ENCODE measurements at places on chromosomes 4 and X. TPM values are rescaled to one million over a fixed set of nuclear protein-coding genes. Genes with fewer than 3 reads are reported as not detected.

ANXA3 gene
- not detected for total RNA-seq

CSAG1 gene
- not detected for total RNA-seq

TAB3 gene
- 33.5 TPM for total RNA-seq

L1CAM gene
- total RNA-seq: 2.1 TPM

RIPPLY1 gene
- total RNA-seq: not detected

GNRHR gene
- total RNA-seq: not detected

NUDT11 gene
- 0.27 TPM for total RNA-seq

AMBN gene
- total RNA-seq: not detected

FRG2 gene
- not detected for total RNA-seq

GABRQ gene
- total RNA-seq: not detected

LNX1 gene
- not detected for total RNA-seq

TECRL gene
- not detected for total RNA-seq

EDA gene
- total RNA-seq: 2.4 TPM

GRCh38 chr4:103482893-103483292 is 236.9 kb downstream of the TACR3 start:
- no peak for DNase-seq

GRCh38 chr4:106898621-106899230 is 137.4 kb downstream of the DKK2 start:
- DNase-seq: no peak

DNA sequence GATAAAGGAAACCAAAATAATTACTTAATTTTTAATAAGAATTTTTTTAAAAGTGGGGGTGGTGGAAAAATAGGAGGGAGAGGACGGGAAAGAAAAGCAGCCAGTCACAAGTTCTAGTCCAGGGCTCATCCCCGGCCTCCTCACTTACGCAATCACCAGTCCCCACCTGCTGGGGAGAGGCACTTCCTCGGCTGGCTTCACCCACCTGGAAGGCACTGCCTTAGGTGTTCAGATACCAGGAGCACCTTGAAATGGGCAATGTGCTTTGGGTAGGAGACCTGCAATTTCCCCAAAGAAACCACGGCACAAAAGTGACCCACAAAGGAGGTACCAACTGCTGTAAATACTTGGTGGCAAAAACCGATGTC is 23.8 kb downstream of the AFAP1 start:
- DNase-seq: no peak

DNA sequence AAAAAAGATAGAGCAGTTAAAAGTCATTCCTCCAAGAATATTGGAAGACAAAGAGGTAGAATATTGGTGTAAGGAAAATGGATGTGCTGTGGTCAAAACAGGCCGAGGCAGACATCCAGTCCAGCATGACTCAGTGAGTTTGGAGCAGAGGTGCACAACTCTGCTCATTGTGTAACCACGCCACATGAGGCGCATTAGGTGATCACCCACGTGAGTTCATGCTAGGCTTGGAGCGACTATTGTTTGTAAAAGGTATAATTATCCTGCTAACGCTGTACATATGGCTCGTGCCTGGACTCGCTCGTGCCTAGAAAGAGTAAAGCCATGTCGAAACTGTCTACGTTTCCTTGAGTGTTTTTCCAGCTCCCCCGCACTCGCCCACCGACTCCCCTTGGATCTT is 23.9 kb downstream of the C4orf54 start:
- no peak for DNase-seq

GRCh38 chr4:57099363-57099762 is 10.8 kb downstream of the IGFBP7 start:
- no peak for DNase-seq

DNA sequence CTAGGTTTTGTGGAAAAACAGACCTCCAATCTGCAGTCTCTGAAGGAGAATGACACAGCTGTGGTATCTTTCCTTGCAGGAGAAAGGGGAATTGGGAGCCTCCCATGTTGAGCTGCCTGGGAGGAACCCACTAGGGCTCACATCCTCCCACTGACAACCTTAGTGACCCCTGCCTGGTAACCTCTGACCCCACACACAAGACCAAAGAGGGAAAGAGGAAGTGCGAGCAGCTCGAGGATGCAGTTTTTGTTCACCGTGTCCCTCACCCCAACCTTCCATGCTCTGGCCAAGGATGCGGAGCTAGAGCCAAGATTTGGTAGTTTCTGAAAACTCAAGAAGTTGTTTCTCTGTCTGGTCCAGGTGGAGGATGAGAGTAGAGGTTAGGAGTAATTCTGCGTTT is 5.4 kb upstream of the ZXDA start:
- DNase-seq: no peak

DNA sequence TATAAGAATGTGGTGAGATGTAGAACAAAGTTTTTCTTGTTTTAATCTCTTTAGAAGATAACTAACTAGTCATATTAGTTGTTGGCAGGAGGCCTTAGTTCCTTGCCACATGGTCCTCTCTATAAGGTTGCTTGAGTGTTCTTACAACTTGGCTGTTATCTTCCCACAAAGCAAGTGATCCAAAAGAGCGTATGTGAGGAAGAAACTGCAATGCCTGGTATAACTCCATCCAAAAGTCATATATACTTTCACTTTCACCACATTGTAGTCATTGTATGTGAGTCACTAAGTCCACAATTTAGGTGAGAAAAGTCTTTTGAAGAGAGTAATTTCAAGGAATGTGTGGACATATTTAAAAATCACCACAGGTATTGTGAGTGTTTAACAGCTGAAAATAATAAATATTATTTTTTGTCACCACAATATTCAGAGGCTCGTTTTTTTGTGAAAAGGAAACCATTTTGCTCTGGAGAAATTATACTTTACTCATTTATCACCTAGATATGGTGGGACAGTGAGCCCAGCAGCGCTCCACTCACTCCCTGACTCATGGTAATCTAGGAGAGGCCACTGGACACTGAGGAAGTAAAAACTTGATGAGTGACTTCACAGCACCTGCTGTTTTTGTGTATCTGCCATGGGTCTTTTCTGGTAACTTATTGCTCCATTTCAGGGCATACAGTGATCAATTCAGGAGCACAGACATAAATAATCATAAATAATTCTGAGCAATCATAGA is 369.4 kb upstream of the NDST3 start:
- no peak for DNase-seq

DNA sequence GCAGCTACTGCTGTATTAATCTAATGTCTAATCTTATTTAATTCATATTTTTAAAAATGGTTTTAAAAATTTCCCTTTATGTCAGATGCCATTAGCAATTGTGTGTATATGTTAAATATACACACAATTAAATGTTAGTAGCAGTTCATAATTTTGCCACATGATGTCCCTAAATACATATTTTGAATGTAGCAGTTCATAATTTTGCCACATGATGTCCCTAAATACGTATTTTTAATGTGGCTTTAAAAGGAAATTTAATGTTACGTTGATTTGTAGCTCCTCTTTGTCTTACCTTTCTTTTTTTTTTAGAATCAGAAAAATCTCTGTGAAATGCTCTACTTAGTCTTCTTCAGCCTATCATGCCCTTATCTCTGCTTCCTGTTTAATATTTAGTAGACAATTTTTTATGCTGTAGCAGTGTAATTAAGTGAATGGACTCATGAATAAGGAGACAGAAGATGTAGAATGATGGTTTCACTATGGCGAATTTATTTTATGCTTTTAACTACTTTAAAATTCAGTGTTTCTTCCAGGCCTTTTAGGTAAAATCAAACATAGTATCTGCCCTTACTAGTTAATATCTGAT is 26.1 kb downstream of the RBM46 start:
- DNase-seq: peak; percentile 32

DNA sequence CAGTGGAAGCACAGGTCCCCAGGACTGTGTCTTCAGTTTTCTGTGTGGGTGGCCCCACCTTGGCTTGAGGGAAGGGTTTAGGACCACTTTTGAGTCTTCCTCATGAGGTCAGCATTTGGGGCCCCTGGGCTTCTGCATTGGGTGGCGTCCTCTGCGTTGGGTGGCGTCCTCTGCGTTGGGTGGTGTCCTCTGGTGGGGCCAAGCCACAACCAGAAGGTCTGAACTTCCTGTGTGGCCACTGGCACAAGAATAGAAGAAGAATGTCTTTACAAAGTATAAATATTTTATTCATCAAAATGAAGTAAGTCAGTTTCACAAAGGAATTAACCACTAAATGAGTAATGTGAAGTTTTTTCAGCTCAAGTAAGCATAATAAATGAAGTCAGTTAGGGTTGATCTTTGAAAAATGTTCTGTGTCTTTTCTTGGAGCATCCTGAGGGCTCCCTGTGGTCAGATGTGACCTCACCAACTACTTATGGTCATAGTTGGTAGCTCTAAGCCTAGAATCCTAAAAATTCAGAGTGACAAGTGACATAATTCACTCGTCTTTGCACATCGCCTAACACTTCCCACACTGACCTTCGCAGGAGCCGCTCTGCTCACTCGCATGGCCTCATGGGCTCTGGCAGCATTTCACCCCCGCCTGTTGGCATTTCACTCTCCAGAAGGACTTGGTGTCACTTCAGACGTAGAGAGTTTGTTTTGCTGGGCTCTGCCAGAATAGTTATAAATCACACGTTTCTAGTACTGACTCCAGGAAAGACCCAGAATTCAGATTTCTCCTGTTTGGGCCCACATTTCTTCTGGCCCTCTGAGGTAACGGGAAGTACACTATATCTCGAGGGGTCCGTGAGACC is 39.0 kb upstream of the HGFAC start:
- no peak for DNase-seq

GRCh38 chrX:118574666-118575065 is 79.1 kb downstream of the DOCK11 start:
- no peak for DNase-seq

- no peak for DNase-seq
These were observed 1459.9 kb downstream of the PCDH7 start for GRCh38 chr4:32180086-32180485.

DNA sequence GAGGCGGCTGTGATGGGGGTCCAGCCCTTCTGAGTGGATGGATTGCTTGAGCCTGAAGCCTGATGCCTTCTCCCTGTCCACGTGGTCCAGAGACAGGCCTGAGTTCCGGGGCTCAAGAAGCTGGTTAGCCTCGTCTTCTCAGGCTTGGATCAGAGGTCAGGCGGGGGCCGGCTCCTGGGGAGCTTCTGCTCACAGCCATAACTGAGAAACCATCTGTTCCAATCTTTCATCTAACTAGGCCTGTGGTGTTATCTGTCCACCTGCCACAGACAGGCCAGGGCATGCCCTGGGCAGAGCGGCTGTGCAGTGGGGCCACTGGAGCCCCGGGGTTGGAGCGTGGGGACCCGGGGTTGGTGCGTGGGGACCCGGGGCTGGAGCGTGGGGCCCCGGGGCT is 63.1 kb downstream of the SORCS2 start:
- DNase-seq: no peak

DNA sequence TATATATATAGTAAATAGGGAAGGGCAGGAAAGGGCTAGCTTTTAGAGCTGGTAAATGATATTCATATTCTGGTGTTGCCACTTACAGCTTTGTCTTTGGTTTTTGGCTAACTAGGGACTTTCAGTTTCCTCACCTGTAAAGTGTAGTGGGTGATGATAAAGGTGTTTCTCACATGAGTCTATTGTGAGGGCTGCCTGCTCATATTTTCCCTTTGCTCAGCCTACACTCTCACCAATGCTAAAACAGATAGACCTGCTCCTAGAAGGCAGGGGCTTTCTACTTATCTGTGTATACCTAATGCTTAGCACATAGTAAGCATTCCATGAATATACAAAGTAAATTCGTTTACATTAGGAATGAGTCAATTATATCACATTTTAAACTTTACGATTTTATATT is 137.2 kb upstream of the HS3ST1 start:
- no peak for DNase-seq

GRCh38 chr4:175658661-175659060 is 153.4 kb downstream of the GPM6A start:
- DNase-seq: no peak

DNA sequence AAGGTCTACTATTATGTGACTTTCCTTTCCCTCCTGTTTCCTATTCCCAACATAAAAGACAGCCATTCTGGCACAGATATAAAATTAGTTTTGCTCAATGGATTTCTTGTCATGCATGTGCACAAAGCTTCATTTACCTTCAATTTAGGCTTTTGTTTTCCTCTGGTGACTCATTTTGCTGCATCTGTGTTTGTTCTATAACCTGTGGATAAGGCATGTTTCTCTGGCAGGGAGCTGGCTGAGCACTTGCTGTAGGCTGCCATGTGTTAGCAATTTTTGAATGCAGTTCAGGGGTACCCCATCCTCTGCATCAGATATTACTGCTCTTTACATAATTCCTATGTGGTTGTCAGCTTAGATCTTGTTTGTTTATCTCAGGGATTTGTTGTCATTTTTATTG is 202.8 kb upstream of the GRID2 start:
- DNase-seq: no peak

GRCh38 chr4:122107680-122108079 is 44.5 kb upstream of the BLTP1 start:
- DNase-seq: no peak

DNA sequence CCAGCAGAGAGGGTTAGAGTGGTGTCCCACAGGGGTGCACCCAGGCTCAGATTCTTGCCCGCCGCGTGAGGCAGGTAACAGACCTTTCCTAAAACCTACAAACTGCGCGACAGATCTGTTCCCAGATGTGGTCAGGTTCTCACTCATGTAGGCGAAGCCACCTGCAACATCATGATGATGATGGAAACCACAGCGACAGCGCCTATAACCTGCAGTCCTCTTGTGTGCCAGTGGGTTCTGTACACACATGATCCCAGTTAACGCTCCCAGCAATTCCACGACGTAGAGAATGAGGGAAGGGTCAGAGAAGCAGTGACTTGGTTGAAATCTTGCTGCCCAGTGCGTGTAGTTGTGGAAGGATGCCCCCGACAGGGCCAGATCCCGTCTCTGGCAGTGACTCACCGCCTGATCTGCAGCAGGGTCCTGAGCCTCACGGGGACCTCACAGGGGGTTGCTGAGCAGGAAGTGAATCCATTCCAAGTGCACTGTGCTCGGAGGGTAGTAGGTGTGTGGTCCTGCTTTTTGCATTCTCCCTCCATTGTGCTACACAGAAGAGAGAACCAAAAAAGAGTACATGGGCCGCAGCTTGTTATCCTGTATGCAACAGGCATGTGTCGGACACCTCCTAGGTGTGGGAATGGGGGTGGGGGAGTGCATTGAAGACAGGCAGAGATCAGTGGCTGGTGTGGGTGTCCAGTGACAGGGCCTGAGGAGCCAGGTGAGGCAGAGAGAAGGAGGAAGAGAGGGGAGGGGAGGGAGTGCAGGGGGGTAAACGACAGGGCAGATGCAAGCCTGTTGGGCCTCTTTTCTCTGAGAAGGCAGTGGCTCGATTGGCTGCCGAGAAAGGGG is 66.6 kb downstream of the MTMR1 start:
- DNase-seq: no peak

- DNase-seq: no peak
These were observed 359.1 kb upstream of the PABPC4L start for GRCh38 chr4:134560728-134561127.

- no peak for DNase-seq
These were observed 17.9 kb upstream of the ADD1 start for GRCh38 chr4:2825740-2826139.

DNA sequence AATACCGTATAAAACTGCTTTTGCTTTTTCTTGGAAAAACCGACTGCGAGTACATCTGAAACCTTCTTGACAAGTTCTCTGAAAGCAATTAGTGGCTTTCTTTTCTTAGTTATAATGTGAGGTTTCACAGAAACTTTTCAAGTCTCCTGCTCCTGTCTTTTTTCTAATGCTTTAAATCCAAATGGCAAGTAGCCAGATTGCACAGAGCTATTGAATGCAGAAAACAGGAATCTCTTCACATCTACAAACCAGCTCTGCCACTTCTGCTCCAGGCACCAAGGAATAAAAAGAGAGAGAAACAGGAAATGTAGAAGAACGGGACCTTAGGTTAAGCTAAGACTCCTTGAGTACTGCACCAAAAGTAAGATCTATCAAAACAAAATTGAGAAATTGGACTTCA is 267.3 kb upstream of the TET2 start:
- DNase-seq: peak; percentile 77
